Skin of body (tissue), 3 donors: ENCODE measurements at places on chromosomes 4 and X.

DNA sequence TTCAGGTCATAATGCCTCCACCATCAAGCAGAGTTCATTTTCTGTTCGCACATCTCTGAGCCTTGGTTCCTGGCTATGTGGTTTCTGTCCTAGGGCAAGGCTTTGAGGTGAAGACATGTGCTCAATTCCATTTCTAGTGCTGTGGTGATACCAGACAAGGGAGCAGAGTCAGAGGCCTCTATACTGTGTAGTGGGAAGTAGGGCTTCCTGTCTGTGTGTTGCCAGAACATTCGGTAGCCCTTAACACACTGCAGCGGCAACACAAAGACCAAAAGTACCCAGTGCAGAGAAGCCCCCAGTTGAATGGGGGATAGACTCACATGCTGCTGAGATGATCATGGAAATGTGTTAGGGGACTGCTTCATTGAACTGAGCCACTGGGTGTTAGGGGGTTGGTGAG, 56.4 kb downstream of the STARD8 start:
- DNase-seq, result no peak

GRCh38 chrX:1045680-1046314, 166.7 kb downstream of the CRLF2 start:
- DNase-seq, result no peak

GRCh38 chrX:5998901-5999300, 229.8 kb downstream of the NLGN4X start:
- no peak for DNase-seq

DNA sequence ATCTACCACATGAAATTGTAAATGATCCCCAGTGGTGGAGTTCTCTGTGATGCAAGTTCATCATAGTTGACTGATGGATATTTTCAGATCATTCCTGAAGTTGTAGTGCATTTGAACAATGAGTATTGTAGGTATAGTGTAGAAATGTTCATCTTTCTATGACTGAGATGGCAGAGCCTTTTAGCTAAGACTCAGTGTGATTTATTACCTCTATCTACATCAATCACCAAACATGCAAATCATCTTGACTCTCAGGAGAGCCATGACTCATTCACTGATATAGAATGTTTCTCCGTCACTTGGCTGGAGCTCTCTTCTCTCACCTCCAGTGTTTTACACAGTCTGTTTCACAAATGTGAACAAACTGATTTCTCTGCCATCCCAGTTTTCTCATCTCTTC, 392.6 kb downstream of the IL1RAPL1 start:
- DNase-seq, result no peak

DNA sequence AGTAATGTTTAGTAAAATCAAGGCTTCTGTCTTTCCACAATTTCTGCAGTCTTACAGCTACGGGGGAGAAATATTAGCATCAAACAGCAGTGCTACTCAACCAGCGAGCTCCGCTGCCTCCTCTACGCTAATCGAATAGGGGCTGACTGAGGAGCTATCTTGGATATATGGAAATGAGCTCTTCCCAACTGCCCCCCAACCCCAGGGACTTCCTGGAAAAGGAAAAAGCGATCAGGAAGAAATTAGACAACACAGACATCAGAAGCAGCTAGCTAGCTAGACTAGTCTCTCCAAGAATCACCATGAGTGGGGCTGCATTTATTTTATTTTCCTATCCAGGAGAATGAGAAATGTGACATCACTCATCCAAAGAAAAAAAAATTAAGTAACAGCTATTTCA, 7.6 kb downstream of the NKX6-1 start:
- no peak for DNase-seq

DNA sequence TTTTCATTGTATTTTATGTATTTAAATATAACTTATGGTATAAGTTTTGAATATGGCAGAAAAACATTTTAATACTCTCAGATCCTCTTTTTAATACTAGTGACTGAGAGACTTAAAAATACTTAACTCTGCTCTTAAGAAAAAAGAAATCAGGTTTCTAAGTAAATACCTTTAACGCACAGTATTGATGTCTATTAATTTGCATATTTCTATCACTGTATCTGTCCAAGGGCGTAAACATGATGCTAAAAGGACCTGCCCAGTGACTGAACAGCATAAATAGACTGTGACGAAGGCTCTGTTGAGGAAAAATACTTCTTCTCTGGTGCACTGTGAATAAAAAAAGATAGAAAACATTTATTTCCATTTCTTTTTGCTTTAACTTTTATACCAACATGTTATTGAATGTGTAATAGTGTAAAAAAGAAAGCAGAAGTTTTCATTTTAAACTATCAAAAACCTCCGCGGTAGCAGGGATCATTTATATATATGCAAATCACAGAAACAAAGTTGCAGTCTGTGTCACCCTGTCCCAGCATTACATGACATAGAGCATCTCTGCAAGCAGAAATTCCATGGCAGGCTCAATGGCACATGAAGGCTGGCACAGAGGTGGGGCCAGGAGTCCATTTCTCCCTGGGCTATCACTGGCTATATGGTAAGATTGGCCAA, 75.4 kb downstream of the ZAR1 start:
- DNase-seq, result no peak

DNA sequence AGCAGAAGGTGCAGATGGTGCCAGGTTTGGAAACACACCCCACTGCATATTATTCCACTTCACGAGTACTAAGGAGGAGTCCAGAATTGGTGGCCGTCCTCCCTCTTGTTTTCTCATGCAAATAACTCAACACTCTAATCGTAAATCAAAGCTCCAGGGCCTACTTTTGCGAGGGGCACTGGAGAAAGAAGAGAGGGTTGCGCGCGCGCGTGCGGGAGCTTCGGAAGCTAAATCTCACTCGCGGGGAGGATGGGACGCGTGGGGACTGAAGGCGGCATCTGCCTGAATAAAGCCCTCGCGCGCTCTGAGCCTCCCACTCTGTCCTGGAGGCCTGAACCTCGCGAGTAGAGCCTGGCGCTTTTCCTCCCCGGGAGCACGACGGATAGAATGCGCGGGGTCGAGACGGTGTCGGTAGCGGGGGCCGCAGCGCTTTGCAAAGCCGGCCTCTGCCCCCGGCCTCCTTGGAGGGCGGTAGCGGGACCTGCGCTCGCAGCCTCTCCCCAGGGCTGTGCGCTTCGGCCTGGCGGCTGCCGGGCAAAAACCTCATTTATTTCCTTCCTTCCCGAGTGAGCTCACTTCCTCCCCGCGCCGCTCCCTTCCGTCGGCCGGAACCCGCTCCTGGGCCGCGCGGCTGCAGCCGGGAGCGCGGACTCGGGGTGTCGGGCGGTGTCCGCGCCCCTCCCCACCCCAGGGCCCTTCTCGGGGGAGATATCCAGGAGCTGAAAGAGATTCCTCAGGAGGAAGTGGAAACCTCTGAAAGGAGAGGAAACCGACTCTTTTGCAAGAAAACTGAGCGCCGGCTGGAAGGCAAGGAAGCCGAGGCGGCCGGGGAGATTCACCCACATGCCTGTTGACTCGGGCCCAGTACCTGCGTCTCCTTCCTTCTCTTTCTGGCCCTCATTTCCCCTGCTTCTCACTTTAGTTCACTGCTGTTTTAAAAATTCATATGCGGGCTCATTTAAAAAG, 20.7 kb downstream of the HAND2 start:
- DNase-seq, result peak; percentile 19

- DNase-seq, result no peak
Observed at GRCh38 chr4:40454816-40455215, 119.7 kb downstream of the CHRNA9 start.

GRCh38 chrX:134377537-134377936, 82.4 kb upstream of the HPRT1 start:
- no peak for DNase-seq

- no peak for DNase-seq
Observed at GRCh38 chrX:14084466-14084865, 54.8 kb upstream of the GEMIN8 start.

DNA sequence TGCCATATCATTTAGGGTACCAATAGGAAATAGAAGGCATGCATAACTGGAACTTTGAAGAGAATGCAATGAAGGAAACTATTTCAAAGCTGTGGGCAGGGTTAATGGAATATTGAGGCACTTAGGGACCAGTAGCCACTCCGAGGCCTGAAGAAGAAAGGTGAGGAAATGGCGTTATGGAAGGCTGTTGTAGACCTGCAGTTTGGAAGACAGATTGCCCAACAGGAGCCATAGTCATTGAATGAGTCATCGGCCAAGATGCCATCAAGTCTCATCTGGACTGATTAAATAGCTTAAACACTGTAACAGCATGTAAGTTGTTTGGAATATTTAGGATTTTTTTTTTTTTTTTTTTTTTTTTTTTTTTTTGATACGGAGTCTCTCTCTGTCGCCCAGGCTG, 11.6 kb downstream of the CXCL13 start:
- DNase-seq, result no peak

- peak; percentile 67 for DNase-seq
Observed at GRCh38 chr4:138953961-138954371, 61.6 kb upstream of the NOCT start.

DNA sequence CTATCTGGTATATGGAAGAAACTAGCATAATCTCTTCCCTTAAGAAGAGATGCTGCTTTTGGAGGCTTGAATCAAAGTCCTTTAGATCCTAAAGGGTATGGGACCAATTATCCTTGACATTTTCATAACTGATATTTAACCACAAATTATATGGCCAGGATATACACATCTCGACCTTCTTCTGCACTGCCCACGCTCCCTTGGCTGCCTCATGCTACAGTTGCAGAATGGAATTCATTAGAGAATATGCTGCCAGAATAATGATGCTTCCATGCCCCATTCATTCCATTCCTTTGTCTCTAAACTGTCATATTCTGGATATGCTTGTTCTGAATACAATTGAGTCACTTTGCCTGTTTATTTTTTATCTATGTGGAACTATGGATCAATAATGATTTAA, 157.1 kb upstream of the PACRGL start:
- DNase-seq, result no peak

DNA sequence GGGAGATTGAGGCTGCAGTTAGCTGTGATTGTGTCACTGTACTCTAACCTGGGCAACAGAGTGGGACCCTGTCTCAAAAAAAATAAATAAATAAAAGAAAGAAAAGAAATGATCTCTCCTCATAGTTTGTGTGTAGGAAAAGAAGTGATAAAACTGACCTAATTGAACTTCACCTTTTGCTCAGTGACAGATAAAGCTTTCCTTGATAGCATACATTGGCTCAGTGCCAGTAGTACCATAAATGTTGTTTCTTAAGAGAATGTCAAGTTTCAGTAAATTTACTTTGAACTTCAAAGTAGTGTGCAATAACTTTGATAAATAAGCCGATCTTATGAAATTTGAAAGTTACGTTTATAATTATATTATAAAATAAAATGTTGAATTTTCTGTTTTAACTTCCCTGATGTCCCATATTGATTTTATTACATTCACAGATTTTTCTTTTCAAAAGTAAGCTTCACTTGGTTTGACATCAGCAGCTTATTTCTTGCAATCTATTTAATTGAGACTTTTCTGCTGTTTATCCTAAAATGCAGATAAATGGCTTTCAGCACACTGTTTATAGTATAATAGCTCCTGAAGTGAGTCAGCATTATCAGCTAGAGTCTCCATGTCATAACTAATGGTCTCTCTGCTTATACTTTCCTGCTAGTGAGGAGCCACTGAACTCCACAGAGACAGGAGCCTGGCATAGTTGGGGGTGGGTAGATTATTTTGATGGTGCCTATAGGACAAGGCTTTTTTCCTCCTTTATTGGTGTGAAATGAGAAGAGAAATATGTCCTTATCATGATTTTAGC, 330.1 kb downstream of the BMPR1B start:
- DNase-seq, result no peak

- no peak for DNase-seq
Observed at GRCh38 chrX:98203800-98204199, 1320.1 kb downstream of the RPA4 start.

GRCh38 chr4:130125467-130125866, 1029.5 kb downstream of the C4orf33 start:
- no peak for DNase-seq

DNA sequence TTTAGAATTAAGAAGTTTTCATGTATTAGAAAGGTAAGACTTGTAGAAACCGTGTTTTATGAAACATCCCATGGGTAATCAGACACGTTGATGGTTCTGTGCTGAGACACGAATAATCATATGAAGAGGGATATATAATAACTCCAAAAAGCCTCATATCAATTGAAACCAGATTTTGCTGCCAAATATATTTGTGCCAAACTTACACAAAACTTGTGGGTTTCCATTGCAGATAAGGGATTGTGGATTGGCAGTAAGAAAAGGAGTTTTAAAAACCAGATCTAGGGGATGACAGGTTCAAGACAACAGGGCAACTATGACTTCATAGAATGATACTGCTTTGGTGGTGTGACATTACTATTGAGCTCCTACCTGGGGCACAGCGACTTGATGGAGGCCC, 616.1 kb downstream of the BCOR start:
- DNase-seq, result no peak

DNA sequence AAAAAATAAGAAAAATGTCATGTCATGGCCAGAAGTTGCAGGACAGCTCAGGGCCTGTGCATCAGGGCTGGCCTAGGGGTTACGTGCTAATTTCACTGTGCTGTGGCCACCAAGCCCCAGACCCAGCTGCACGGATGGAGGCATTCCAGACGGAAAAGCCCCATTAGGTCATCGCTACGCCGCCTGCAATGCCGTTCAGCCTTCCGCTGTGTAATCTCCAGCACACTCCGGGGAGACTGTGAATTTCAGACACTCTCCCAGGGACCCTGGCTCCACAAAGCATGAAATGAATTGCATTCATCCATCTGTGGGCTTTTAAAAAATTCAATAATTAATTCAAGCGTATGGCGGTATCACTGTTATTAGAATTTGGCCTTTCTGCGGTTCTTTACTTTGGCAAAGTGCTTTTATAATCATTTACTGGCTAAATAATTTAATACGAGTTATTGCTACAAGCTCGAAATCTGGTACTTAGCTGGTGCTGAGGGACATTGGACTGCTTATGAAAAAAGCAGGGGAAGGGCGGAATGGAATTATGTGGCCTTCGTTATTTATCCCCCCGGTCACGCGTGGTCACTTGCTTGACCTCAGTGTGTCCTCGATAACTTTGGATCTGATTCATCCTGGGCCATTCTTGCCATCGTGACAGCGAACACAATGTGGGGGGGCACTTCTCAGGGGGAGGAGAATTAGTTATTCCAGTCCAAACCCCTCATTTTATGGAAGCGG, 9.0 kb upstream of the NSG1 start:
- no peak for DNase-seq

- no peak for DNase-seq
Observed at GRCh38 chr4:84856468-84857049, 109.9 kb downstream of the WDFY3 start.

DNA sequence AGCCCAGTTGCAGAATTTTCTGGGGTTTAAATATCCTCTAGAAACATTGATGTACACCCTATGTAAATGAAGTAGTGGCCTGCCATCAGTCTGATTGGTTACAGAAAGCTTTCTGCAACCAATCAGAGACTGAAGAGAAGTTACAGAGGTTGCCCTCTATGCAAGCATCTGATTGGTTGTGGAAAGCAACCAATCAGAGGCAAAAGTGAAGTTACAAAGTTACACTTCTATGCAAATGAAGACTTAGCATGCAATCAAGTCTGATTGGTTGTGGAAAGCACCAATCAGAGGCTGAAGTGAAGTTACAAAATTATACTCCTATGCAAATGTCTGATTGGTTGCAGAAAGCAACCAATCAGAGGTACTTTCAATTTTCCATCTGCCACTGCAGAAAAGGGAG, 51.9 kb upstream of the USP9X start:
- DNase-seq, result no peak

DNA sequence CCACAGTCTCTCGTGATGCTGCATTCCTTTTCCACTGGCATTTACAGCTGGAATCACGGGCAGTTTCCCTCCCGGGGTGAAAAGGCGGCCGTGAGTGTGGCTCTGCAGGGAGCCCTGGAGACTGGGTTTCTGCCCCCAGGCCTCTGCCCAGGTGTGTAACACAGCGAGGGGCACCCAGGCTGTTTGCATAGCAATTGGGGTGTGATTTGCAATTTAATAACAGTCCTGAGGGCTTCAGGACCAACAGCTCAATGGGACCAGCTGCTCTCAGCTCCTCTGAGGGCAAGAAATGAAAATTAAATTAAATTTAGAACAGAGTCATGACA, 99.0 kb upstream of the SHOX start:
- DNase-seq, result no peak
